ENCODE measurements at places on chromosomes 13 and 19.

DNA sequence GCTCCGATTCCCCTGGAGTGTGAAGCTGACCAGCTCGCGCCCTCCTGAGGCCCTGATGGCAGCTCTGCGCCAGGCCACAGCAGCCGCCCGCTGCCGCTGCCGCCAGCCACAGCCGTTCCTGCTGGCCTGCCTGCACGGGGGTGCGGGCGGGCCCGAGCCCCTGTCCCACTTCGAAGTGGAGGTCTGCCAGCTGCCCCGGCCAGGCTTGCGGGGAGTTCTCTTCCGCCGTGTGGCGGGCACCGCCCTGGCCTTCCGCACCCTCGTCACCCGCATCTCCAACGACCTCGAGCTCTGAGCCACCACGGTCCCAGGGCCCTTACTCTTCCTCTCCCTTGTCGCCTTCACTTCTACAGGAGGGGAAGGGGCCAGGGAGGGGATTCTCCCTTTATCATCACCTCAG, 20.3 kb downstream of the CKM start:
- no peak for DNase-seq

DNA sequence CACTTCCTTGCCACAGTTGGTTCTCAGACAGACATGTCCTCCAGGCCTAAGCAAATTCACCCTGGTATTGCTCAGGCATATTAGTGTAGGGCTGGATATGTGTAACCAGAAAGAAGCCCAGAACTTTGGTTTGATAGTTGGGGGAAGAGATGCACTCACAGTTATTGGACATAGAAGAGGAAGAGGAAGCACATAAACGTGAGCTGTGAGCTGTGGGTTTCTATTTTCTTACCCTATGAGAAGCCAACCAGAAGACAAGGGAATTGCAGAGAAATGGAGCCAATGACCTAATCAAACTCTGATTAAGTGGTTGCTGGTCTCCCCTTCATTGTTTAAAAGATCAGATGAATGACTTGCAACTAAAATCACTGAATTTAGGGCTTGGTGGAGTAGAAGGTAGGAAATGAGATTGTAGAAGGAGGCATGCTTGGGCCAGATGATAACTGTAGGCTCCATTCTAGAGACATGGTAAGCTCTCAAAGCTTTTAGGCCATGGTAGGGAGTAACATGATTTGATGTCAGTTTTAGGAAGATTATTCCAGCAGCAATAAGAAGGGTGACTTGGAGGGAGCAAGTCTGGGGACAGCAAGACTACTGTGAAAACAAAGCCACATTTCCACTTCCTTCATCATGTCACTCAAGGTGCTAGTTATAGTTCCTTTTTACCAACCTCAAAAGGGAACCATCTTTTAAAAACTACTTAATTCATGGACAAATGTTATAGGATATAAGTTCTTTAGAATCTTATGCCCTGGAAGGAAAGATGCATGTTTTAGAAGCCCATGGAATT, 24.1 kb upstream of the WDFY2 start:
- no peak for DNase-seq

DNA sequence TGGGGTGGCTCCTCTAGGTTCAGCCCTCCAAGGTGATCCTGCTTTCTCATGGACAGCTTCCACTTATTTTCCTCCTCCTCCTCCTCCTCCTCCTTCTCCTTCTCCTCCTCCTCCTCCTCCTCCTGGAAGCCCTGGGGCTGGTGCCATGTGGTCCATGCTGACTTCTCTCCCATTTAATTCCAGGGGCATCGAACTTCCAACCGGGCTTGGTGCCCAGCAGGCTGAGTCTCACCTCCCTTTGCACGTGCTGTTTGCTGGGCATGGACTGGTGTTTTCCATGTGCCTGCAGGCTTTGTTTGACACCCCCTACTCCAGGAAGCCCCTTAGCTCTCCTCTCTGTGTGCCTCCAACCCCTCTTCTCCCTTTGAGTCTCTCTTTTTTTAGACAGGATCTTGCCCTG, 3.7 kb downstream of the MAST3 start:
- DNase-seq = no peak

DNA sequence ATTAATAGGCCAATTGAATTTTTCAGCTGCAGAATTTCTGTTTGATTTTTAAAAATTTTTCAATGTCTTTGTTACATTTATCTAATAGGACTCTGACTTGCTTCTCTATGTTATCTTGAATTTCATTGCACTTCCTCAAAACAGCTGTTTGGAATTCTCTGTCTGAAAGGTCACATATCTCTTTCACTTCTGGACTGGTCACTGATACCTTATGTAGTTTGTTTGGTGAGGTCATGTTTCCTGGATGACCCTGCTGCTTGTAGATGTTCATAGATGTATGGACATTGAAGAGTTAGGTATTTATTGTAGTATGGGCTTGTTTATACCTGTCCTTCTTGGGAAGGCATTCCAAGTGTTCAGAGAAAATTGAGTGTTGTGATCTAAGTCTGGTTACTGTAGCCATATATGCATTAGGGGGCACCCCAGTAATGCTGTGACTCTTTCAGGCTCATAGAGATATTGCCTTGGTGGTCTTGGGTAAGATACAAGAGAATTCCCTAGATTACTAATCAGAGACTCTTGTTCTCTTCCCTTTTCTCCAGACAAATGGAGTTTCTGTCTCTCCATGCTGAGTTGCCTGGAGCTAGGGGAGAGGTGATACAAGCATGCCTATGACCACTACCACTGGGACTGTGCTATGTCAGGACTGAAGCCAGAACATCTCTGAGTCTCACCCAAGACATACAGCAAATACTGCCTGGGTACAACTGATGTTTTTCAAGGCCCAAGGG, 27.8 kb downstream of the RFC3 start:
- no peak for DNase-seq

DNA sequence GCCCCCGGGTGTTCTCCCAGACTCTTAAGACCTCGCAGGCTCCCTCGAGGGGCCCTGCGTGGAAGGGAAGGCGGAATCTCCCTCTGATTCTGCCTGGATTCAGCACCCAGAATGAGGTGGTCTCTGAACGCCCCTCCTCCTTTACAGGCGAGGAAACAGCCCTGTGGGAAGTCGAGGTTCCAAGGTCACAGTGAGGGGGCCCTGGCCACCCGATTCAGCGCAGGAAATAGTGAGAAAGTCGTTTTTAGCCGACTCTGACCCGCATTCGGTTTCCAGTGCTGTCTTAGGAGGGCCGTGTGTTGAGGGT, 1.1 kb downstream of the BSG start:
- no peak for DNase-seq

DNA sequence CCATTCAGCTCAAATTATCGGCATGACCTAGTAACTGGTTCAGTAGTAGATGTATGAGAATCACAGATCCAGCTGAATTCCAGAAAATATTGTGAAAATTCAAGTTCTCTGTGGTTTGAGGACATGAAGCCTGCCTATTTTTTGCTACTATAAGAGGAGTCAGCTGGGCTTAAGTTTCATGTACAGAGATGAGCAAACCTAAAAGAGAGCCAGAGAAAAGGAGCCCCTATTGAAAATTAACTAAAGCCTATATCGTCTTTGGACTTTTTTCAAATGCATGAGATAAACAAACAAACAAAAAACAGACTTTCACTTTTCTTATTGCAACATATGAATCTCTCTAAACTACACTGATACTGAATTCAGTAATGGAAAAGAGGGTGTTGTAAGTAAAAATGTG, 106.8 kb upstream of the SPRY2 start:
- no peak for DNase-seq

DNA sequence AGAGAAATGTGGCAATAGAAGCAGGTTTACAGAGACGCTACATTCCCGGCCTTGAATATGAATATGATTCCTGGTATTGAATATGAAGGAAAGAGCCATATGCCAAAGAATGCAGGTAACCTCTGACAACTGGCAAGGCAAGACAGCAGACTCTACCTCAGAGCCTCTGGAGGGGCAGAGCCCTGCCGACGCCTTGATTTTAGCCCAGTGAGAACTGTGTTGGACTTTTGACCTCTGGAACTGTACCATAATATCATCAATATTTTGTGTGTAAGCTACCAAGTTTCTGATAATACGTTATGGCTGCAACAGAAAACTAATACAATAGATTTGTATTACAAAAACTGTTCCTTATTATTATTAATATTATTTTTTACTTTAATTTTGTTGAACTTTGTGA, 219.7 kb downstream of the FGF14 start:
- no peak for DNase-seq

GRCh38 chr13:108588516-108588915, 40.9 kb upstream of the MYO16 start:
- DNase-seq = no peak

- peak; percentile 60 for DNase-seq
Measured at GRCh38 chr13:26529441-26529840, 28.0 kb upstream of the WASF3 start.

GRCh38 chr19:11238041-11238440, 1.4 kb upstream of the ANGPTL8 start:
- no peak for DNase-seq

GRCh38 chr13:110876609-110877008, 38.3 kb downstream of the ANKRD10 start:
- DNase-seq = no peak

- DNase-seq = no peak
Measured at GRCh38 chr13:31790992-31791391, 51.7 kb downstream of the RXFP2 start.

- peak; percentile 24 for DNase-seq
Measured at GRCh38 chr19:45451131-45451849, 16.5 kb upstream of the FOSB start.

DNA sequence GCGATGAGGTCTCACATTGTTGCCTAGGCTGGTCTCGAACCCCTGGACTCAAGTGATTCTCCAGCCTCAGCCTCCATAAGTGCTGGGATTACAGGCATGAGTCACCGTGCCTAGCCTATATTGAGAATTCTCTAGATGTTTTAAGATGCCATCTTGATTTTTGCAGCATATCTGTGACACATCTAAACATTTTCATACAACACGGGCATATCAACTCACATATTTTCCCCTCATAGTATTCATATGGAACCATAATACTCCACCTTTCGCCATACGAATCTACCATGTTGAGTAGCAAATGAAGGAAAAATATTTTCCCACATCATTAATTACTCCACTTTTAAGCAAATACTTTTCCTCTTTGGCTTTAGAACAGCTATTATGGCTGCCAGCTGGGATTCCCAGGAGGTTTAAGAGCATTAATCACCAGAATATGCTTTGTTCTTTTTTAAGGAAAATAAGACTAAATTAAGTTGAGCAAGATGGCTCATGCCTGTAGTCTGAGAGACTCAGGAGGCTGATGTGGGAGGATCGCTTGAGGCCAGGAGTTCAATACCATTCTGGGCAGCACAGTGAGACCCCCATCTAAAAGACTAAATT, 56.9 kb upstream of the GTF2F2 start:
- no peak for DNase-seq

GRCh38 chr19:33407716-33408115, 34.2 kb downstream of the CEBPG start:
- DNase-seq = no peak

DNA sequence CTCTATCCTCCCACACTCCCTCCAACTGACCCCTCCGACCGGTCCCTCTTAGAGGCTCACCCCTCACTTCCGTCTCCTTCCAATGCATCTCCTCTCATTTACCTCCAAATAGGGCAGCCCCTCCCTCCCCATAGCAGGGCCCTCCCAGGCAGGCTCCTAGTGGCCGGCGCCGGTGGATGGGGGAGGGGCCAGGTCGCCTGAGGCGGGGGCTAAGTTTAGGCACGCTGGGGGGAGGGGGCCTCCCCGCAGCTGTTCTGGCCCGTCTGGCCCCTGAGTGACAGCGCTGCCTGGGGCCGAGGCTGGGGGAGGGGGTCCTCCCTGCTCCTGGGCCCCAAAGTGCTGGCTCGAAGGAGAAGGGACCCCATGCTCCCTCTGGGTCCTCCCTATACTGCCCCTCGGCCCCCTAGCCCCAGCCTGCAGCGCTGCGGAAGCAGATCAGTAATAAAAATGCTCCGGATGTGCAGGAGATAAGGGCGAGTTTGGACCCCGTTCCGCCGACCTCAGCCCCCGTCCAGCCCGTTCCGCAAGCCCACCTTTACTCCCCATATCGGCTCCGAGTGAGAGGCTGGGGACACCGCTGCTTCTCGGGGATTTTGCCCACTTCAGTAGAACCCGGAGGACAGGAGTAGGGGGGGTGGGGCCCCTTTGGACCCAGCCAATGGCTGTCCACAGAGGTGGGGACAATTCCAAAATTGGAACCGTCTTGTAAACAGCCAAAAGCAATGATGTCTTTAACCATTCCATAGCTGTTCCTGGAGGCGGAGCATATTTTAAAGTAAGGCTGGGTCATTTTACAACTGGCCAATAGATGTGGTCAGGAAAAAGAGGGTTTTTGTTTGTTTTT, 4.0 kb downstream of the RTN2 start:
- peak; percentile 65 for DNase-seq

GRCh38 chr19:51084505-51084904, 1.8 kb upstream of the KLK14 start:
- no peak for DNase-seq

- no peak for DNase-seq
Measured at GRCh38 chr19:31392464-31392863, 43.2 kb upstream of the TSHZ3 start.

GRCh38 chr13:36533806-36534205, 101.5 kb downstream of the CCNA1 start:
- peak; percentile 78 for DNase-seq

GRCh38 chr19:41264581-41265394, 616 bp downstream of the HNRNPUL1 start:
- DNase-seq = peak; percentile 46

DNA sequence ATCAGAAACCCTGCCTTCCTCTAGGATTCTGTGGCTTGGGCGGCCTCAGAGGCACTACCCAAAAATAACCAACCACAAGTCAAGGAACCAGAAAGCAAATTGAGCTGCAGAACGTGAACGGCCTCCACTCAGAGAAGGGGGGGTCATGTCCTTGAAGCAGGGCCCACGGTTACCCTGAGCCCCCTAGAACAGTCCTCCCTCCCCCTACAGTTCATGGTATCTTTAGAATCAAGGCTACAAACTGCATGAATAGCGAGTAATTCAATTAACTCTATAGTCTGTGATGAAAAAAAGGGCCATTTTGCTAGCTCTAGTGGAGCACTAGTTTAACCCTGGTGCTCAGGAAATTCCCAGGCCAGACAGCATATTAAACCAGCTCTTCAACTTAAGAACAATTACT, 79.0 kb upstream of the ZNF507 start:
- no peak for DNase-seq

DNA sequence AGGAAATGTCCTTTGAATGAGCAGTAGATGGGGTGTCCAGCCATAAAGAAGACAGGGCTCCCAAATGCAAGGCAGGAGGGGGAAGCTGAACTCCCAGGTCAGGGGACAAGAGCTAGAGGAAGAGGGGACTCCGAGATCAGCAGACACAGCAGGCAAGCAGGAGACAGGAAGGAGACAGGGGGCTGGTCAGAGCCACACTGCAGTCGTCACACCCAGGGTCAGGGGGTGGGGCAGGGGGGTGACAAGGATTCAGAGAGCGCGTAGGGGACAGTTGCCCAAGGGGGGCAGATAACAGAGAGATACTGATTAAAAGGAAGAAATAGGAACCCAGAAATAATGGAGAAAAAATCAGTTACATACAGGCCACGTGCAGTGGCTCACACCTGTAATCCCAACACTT, 3.2 kb downstream of the HSD17B14 start:
- no peak for DNase-seq

- no peak for DNase-seq
Measured at GRCh38 chr13:114049026-114049425, 75.2 kb upstream of the C13orf46 start.

GRCh38 chr19:610071-610800, 20.6 kb downstream of the HCN2 start:
- no peak for DNase-seq
